ENCODE measurements at places on chromosomes 5 and 9.

GRCh38 chr5:93186076-93186682, 394.8 kb downstream of the NR2F1-AS1 start:
- no peak for DNase-seq

DNA sequence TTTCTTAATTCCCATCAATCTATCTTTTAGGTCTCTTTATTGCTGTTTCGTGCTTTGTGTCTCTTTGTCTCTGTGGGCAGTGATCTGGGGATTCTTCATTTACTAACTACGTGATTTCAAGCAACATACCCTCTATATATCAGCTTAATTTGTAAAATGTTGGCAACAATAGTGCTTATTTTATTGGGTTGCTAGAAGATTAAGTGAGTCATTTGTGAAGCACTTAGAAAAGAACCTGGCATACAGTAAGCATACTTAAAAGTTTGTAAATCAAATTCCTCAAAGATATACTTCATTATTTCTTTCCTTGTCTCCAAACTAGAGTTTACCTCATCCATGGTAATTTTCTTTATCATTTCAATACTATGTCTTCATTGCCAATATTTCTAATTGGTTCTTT, 669.7 kb downstream of the MAT2B start:
- no peak for DNase-seq

DNA sequence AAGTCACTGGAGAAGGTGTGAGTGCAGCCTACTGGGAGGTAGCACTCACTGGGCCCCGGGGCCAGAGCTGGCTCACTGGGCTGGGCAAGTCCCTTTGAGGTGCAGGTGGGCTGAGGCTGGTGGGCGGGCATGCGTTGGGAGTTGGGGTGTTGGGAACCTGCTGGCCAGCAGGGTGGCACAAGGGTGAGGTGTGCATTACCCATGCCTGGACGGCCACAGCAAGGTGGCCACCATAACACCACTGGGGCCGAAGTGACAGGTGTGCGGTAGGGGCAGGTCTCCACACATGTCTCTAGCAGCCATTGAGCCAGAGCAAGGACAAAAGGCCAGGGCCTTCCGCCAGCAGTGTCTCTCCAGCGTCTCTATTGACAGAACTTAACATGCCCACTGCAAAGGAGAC, 22.6 kb downstream of the PRRT1B start:
- DNase-seq: no peak

GRCh38 chr5:38725371-38725865, 120.4 kb upstream of the OSMR start:
- no peak for DNase-seq

DNA sequence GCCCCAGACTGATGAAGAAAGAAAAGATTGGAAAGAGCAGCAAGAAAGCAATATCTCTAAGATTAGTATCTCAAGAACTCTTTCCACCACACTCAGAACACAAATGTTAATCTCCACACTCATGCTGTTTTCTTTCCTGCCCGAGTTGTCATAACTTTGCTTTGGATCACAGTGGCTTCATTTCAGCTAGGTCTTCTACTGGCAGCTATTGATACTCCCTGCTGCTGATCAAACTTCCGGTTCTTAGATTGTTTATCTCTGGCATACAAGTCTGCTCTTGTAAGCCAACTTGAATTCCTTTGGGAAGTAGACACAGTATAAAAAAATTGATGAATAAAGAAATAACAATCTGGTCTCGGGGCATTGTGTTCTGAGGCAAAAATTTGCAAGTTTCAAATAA, 77.7 kb upstream of the SPEF2 start:
- no peak for DNase-seq

DNA sequence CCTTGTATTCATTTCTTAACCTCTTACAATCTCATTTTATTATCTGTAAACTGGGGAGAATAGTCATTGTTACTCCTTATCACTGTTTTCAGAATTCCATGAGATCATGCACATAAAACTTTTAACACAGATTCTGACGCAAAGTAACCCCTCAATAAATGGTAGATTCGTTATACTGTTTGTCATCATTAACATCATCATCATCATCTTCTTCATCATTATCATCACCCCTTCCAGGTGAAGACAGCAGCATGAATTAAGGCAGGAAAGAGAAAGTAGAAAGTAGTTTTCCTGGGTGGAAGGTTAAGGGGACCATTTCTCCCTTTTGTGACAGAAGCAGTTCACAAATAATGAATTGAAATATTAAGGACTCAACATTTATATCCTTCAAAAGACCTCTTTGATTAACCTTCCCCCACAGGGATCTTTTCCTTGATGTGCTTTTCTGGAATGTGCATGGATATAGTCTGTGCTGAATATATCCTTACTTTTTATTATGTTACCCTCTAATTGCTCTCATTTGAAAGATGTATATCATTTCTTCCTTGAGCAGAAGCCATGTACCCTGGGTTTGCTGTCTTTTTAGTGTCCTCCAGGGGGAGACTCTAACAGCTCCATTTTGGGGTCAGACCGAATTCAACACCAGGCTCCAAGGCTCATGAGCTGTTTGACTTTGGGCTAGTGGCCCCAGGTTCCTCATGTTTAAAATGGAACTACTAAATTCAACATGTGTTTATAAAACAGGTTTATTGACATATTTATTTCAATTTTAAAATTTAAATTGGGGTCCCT, 1029.9 kb upstream of the WWC1 start:
- no peak for DNase-seq

GRCh38 chr9:129451669-129452068, 169.2 kb downstream of the C9orf50 start:
- DNase-seq: no peak
